Gastroesophageal sphincter (tissue), 4 donors: ENCODE measurements at places on chromosomes 2 and 18.

GRCh38 chr18:45589356-45590035, 25.8 kb upstream of the SLC14A2 start:
- peak; percentile 51 for ATAC-seq

- no peak for ATAC-seq
These were observed 72.6 kb upstream of the RAB6C start for GRCh38 chr2:129906861-129907235.

GRCh38 chr2:120210270-120210693, 12.9 kb downstream of the TMEM185B start:
- ATAC-seq = no peak

- no peak for ATAC-seq
These were observed 4.8 kb downstream of the CHRND start for GRCh38 chr2:232530626-232531260.

DNA sequence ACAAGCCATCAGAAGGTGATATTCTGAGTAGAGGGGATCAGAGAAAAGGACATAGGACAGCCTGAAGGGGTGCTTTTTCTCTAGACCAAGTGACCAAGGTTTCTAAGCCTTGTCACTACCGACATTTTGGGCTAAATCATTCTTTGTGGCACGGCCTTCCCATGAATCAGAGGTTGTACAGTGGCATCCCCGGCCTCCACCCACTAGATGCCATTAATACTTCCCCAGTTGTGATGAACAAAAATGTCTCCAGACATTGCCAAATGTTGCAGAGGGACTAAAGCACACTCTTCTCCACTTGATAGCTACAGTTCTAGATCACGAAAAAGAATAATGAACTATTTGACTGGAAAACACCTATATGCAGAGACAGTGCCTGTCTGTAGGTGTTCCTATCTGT, 143.6 kb downstream of the PID1 start:
- ATAC-seq = no peak

GRCh38 chr2:60926741-60927552, 45.6 kb downstream of the REL start:
- peak; percentile 55 for ATAC-seq

DNA sequence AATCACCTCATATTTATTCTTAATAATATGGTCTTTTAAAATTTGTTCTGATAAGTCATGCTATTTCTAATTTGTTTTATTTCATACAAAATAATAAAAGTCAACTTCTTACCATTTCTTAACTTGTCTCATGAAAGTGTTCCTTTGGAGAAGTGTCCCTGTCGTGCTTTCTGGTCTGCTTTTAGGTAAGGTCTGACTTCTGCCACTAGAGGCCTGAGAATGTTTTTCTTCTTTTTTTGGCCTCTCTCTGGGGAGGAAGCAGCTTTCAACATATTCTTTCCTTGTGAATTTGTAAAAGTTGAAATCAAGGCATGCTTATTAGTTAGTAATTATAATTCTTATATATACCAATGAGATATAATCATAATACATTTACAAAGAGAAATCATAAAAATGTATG, 39.4 kb downstream of the MAP2 start:
- no peak for ATAC-seq
